ENCODE measurements at places on chromosomes 3 and 15.

DNA sequence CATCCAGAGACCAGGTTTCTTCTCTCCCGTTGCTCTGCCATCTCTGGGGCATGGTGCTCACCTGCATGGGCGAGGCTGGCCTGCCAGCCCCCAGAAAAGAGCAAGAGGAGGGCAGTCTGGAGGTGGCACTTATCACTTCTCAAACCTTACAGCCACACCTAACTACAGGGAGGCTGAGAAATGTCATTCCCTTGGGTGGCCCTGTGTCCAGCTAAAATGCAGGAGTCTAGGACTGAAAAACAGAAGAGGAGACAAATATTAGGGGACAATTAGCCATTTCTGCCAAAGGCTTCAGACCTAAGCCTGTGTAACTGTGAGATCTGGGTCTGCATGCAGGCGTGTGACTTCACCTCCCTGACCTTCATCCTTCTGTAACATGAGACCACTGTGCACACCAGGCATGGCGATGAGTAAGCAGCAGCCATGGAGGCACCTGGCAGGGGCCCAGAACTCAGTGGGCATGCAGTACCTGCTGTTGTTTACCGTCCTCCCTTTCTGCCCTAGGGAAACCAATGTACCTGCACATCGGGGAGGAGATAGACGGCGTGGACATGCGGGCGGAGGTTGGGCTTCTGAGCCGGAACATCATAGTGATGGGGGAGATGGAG lies 83.4 kb downstream of the MESD start:
- no peak for DNase-seq

DNA sequence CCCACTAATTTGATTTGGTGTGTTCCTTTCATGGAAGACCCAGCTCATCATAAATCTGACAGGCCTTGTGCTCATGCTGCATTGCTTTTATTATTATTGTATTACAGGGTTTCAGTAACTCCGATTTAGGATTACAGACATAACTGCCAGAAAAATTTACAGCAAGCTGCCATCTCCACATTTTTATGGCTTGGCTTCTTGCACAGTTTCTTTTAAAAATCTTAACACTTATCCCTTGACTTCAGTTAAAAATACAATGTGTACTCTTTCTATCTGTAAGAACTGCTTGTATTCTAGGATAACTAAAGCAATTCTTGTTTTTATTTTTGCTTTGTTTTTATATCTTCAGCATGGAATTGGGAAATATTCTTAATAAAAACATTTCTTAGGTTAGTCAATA lies 612.2 kb downstream of the DIPK2A start:
- no peak for DNase-seq

DNA sequence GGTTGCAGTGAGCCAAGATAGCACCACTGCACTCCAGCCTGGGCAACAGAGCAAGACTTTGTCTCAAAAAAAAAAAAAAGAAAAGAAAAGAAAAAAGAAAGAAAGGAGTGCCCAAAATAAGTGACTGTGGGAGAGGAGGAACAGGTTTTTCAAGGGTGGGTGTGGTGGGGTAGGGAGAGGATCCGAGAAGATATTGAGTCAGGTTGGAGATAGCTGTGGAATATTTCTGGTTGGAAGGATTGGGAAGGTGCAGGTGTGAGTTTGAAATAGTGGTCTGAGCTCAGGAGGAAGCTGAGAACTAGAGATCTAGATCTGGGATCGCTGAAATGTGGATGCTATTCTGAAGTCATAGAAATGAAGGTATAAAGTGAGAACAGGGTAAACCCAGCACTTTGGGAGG lies 7.8 kb downstream of the SCAMP2 start:
- DNase-seq = no peak

- no peak for DNase-seq
Measured at GRCh38 chr3:110199588-110199943, 862.2 kb upstream of the DPPA4 start.

GRCh38 chr3:65039754-65040210 lies 352.0 kb upstream of the ADAMTS9 start:
- no peak for DNase-seq
